Osteocyte (in vitro differentiated cells): ENCODE measurements at places on chromosomes 13 and 19. TPM values are rescaled to one million over a fixed set of nuclear protein-coding genes. Genes with fewer than 3 reads are reported as not detected.

DNA sequence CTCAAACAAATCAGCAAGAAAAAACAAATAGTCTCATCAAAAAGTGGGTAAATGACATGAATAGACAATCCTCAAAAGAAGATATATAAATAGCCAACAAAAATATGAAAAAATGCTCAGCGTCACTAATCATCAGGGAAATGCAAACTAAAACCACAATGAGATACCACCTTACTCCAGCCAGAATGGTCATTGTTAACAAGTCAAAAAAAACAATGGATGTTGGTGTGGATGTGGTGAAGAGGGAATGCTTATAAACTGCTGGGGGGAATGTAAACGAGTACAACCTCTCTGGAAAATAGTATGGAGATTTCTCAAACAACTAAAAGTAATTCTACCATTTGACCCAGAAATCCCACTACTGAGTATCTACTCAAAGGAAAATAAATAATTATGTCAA, 239.2 kb upstream of the RFC3 start:
- DNase-seq: no peak

- no peak for DNase-seq
Observed at GRCh38 chr19:19628501-19629134, 598 bp upstream of the LPAR2 start.

DNA sequence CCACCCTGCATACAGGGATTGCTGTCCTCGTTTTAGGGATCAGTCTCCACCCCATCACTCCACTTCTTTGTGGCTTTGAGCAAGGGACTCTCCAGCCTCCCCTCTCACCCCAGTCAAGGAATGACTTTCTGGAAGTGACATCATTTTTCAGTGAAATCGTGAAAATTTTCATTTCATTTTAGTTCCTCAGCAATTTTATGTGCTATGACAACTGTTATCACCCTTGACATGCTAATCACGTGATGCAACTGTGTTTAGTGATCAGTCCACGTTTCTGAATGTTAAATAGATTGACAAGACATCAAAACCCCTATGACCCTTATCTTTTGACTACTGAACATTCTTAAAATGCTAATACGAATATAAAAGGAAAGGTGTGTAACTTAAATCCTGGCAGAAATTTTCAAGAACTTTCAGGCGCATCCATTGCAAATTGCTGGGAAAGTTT, 8.0 kb downstream of the C19orf81 start:
- no peak for DNase-seq

DNA sequence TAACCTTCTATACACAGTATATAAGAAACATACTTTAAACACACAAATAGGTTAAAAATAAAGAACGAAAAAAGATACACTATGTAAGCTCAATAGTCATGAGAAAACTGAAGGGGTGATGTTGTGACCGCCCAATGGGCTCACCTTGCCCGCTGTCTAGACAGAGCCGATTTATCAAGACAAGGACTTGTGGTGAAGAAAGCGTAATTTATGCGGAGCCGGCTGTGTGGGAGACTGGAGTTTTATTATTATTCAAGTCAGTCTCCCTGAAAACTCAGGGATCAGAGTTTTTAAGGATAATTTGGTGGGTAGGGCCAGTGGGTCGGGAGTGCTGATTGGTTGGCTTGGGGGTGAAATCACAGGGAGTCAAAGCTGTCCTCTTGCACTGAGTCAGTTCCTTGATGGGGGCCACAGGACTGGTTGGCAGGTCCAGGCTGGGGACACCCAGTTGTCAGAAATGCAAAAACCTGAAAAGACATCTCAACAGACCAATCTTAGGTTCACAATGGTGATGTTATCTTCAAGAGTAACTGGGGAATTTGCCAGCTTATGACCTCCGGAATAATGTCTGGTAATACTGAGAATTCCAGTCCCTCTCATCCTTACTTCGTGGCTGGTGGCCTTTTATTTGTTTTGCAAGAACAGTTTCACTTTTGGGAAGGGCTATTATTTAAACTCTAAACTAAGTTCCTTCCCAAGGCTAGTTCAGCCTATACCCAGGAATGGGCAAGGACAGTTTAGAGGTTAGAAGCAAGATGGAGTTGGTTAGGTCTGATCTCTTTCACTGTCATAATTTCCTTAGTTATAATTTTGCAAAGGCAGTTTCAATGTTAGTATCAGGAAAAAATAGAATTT, 96.6 kb downstream of the UBL3 start:
- DNase-seq: no peak

Gene ZNF155
- 8.1 and 8.9 TPM in 2 replicates for total RNA-seq
